ENCODE measurements at places on chromosomes 12 and 14.

DNA sequence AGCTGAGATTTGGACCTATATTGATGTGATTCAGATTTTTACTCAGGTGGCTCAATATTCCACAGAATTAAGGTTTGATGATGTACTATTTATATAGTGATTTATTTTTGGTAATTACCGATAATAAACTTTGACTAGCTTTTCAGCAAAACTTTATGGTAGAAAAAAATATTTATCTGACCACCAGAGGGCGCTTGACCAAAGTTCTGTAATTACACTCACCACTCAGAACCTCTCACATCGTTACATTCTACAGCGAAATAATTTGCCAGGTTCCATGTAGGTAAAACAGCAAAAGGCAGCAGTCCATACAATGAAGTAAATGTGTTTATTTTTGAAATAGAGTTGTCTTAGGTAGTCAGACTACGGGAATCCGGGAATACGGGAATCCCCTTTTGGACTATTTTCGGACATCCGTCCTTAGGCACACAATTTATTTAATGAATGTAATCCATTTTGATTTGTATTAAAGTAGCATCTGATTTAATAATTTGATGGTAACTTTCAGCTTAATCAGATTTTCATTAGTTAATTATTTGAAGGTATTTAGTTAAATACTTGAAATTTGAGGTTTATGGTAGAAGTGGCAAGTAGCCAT lies 143.0 kb upstream of the DDHD1 start:
- DNase-seq = no peak

DNA sequence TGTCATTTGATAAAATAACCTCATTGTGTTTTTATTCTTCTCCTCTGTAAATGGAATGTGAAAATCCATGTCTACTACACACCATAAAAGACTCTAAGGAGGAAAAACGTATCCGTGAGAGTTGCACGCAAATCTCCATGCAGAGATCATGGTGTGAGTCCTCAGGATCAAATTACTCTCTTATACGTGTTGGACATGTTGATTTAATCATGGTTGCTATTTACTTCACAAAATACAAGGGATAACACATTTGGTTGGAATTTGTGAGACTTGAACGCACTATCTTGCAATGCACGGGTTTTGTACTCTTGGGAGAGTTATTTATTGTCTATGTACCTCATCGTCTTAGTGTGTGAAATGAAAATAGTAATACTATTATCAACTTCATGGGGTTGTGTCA lies 128.0 kb upstream of the RASSF8 start:
- DNase-seq = peak; percentile 37

- DNase-seq = no peak
Measured at GRCh38 chr12:41856228-41856627, 288.4 kb downstream of the GXYLT1 start.

GRCh38 chr14:72801381-72801812 lies 92.5 kb downstream of the DPF3 start:
- DNase-seq = peak; percentile 84
